Suppressor macrophage (primary cell): ENCODE measurements at places on chromosomes 4 and X.

DNA sequence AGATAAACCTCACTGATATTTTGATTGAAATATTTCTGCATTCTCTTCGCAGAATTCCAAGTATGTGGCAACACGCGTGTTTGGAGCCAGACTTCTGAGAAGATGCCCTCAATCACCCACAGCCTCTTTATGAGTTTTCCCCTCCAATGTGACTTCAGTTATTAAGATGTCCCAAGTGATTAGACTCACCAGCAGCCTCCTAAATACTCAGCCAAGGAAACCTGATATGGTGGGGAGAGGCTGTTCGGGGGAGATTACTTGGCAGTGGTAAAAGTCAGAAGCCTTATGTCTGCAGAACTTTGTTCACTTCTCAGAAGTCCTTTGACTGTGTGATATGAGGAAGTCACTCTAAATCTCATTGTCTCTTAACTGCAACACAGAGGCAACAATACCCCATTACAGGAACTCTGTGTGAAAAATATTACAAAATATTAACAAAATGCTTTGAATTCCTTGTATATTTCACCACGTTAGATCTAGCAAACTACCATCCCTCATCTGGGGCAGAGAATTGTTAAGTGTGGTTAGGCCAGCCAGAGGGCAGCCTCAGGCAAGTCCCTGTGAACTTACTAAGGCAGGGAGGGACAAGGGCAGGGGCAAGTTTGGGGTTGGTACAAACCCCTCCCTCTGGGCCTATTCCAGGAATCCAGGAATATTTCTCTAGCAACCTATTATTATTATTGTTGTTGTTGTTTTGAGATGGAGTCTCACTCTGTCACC, 151.4 kb upstream of the USP9X start:
- peak; percentile 66 for DNase-seq

GRCh38 chr4:179728305-179728704, 2286.1 kb upstream of the AGA start:
- DNase-seq, result no peak

GRCh38 chrX:15998350-15998749, 125.0 kb upstream of the GRPR start:
- DNase-seq, result peak; percentile 3

- no peak for DNase-seq
These were observed 41.0 kb upstream of the PDLIM5 start for GRCh38 chr4:94410678-94411206.

DNA sequence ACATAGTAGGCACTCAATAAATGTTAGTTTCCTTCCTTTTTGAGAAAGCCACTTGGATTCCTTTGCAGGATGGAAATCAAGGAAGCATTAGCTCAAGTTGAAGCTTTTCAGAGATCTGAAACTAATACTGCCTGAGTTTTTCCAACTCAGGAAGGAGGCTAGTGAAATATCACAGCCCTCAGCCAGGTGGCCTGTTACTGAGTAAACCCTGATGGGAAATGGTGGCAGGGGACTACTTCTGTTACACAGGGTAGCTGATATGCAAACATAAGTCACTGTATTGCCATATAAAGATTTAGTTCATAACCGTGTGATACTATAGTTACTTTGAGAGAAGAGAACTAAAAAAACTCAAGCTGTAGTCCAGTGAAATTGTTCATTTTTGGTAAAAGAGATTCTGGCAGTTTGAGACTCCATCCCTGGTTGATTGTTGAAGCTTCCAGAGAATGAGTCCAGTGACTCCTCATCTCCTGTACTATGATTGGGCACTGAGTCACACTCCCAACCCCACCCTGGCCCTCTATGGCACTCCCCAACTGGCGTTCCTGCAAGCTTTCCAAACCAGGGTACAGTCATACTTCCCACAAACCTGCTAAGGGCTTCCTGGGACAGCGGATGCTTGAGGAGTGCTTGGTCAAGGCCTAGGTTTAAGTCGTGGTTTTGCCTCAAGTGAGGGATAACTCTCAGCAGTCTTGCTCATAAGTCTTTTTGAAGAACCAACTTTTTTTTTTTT, 81.8 kb downstream of the MID1IP1 start:
- DNase-seq, result no peak

GRCh38 chr4:130257271-130257670, 1161.3 kb downstream of the C4orf33 start:
- DNase-seq, result no peak

DNA sequence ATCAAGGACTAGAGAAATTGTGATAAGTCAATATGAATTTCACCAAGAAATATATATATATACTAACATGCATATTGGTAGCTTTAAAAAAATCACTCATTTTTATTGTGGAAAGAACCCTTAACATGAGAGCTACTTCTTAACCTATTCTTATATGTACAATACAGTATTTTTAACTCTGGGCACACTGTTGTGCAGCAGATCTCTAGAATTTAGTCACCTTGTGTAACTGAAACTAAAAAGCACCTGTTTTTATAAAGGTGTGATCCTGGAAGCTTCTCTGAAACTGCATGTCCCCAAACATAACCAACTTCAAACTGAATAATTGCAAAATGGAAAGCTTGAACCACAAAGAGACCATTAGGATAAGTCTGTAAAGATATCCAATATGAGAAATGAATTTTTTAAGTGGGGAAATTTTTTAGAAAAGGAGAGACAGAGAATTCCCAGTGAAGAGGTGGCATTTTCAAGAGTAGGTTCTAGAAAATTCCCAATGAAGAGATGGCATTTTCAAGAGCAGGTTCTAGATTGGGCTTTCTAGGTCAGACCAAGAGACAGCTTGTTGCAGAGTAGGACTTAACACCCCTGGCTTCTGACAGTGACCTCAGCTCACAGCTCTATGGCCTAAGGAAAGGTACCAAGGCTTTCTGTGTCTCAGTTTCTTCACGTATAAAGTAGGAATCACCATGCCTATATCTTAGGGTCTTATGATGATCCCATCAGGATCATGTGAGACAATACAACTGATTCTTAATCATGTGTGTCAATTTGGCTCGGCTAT, 22.0 kb upstream of the PPARGC1A start:
- no peak for DNase-seq

DNA sequence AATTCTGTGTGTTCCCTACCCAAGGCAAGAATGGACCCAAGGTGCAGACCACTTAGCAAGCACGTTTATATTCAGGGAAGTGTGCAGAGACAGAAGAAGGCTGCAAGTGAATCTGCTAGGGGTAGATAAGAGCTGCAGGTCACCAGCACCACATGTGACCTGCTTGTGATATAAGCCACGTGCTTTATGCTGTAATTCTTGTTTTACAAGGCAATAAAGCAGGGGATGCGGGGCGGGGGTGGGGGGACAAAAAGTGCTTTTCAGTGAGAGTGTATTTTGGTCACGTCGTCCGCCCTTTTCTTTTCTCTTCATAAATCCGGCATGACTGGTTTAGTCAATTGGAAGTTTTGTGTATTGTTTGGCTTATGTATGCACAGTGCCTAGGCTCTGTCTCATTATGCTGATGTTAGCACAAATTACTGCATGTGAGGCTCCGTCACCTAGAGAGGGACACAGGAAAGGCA, 192.7 kb downstream of the RBMX2 start:
- no peak for DNase-seq

DNA sequence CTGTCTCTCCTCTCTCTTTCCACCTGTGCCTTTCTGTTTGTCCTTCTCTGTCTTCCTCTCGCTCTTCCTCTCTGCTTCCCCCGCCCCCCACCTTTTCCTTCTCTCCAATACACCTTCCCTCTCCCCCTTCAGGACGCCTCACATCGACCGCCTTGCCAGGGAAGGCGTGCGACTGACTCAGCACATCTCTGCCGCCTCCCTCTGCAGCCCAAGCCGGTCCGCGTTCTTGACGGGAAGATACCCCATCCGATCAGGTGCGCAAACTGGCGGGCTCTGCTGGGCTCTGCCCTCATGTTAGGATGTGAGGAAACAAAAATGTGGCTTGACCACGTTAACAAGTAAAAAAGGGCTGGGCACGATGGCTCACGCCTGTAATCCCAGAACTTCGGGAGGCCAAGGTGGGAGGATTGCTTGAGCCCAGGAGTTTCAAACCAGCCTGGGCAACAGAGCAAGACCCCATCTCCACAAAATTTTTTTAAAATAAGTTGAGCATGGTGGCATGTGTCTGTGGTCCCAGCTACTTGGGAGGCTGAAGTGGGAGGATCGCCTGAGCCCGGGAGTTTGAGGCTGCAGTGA, 35.2 kb downstream of the ARSF start:
- DNase-seq, result no peak
